ENCODE measurements at places on chromosomes 11 and 22.

- DNase-seq: no peak
Measured at GRCh38 chr11:84022201-84022600, 736.0 kb upstream of the CCDC90B start.

GRCh38 chr22:38924347-38924952 lies 33.0 kb upstream of the APOBEC3A start:
- peak; percentile 29 for DNase-seq

DNA sequence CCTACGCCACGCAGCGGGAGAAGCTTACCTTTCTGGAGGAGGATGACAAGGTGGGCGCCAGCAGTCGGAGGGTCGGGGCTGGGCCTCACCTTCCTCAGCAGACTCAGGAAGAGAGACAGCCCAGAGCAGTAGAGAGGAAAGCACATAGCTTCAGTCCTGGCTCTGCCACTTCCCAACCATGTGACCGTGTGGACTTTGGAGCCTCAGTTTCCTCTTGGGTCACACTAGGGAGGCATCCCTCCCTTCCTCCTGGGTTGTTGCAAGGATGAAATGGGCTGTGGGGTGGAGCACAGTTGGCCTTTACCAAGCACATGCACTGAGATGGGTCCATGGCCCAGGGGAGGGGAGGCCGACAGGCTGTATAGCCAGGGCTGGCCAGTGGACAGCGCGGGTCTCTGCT lies 12.9 kb downstream of the DPP3 start:
- DNase-seq: no peak

DNA sequence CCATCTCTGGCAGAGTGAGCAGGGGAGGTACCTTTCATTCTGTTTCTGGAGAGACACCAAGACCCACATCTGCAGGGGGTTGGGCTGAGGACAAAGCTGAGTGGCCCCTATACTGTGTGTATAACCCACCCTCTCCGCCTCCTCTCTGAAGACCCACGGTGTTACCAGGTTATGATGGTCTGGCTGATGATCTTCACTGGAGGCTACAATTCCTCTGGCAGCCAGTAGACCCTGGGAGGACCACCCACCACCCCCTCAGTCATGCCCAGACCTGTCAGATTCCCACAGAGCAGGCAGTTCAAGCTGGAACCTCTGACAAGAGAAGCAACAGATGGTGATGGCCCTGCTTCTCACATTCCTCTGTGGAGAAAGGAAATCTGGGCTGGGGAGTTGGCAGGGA lies 11.4 kb upstream of the KCNJ1 start:
- DNase-seq: no peak

Measured in WERI-Rb-1 (cell line).